M059J (cell line): ENCODE measurements at places on chromosomes 7 and 10. TPM values are rescaled to one million over a fixed set of nuclear protein-coding genes. Genes with fewer than 3 reads are reported as not detected.

The LOXL4 gene
- total RNA-seq = 1.2 and 1.6 TPM in 2 replicates

The CCNJ gene
- 3.8 and 4.1 TPM in 2 replicates for total RNA-seq

The RASA4B gene
- 0.84 TPM in 1 of 2 replicates, not detected in the other for total RNA-seq

The GJD4 gene
- not detected in 2 replicates for total RNA-seq

The MRPL32 gene
- 76.2 and 89.5 TPM in 2 replicates for total RNA-seq

The LIPM gene
- total RNA-seq = not detected in 2 replicates

The LIPK gene
- not detected in 2 replicates for total RNA-seq

The MMP21 gene
- 0.05 TPM in 1 of 2 replicates, not detected in the other for total RNA-seq

The LRRD1 gene
- not detected in 2 replicates for total RNA-seq

DNA sequence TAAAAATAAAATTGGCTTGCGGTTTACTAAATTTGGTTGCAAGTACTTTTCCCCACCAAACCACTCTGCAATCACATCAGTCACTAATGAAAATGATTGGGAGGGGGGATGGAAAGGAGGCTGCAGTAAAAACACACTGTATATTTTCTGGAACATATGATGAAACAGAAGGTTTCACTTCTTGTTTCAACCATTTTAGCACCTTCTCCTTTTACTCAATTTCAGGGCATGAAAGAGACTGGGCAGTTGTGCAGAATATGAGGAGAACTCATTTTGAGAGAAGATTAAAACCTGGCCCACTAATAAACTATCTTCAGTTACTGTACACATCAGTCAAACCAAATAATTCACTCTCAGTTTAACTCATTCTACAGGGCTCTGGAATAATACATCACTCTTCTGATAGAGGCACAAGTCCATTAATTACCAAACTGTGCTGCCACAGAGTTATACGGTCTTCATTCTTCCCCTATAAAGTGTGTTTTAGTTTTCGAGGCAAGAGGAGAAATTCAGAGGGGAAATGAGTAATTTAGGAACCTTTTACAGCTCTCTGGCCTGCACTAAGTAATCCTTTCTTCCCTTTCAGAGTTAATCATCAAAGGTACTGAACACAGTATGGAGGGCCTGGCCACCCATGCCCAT, 25.5 kb downstream of the JAZF1 start:
- no peak for DNase-seq

GRCh38 chr10:8768852-8769251, 714.4 kb downstream of the GATA3 start:
- peak; percentile 12 for DNase-seq

DNA sequence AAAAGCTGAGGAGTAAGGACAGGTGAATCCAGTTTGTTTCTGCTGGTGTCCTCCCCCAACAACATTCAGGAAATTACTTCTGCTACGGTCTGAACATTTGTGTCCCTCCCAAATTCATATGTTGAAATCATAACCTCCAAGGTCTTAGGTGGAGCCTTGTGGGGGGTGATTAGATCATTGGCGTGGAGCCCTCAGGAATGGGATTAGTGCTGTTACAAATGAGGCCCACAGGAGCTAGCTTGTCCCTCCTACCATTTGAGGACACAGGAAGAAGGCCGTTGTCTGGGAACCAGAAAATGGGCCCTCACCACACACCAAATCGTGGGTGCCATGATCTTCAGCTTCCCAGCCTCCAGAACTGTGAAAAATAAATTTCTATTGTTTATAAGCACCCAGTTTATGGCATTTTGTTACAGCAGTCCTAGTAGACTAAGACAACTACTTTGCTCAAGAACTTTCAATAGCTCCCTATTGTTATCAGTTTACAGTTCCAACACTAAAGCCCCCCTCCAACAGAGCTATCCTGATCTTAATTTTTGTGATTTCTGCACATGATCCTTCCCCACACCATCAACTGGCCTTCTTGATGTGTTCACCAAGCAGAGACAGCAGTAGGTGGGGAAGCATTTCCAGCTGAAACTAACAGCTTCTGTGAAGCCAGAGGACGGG, 2.1 kb upstream of the LRMDA start:
- peak; percentile 36 for DNase-seq

DNA sequence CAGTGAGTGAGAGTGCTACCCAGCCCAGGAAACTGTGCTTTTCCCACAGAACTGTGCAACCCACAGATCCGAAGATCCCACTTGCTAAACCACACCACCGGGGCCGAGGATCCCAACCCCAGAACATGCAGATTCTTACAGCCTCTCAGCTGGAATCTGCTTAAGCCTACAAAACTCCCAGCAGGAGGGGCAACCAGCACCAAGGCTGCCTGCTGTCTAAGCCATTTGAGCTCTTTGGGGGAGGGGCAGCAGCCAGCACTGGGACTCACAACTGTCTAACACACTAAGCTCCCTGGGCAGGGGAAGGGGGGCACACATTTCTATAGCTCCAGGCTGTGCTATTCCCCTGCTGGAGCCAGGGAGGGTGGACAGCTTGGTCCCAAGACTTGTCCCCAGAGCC, 529.9 kb downstream of the XPNPEP1 start:
- no peak for DNase-seq

GRCh38 chr10:413662-414071, 275.8 kb downstream of the DIP2C start:
- no peak for DNase-seq

DNA sequence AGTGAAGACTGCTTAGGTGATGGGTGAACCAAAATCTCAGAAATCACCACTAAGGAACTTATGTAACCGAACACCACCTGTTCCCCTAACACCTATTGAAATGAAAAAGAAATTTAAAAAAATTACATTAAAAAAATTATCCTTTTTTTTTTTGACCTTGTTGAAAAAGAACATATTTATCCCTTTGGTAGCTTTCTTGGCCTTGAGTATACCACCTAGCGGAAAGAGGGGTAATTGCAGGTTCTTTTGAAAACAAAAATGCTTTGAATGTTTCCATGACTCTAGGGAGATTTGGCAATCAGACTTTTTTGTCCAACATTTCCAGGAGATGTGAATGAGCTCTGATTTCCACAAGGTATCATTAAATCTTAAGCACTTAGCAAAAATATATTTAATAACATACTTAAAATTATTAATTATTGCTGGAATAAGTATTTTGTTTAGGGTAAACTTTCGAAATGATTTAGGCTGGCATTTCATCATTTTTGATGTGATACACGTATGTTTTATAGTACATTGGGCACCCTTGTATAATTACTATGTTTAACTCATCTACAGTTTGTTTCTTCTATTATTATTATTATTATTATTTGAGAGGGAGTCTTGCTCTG, 47.0 kb upstream of the ELMO1 start:
- peak; percentile 43 for DNase-seq

DNA sequence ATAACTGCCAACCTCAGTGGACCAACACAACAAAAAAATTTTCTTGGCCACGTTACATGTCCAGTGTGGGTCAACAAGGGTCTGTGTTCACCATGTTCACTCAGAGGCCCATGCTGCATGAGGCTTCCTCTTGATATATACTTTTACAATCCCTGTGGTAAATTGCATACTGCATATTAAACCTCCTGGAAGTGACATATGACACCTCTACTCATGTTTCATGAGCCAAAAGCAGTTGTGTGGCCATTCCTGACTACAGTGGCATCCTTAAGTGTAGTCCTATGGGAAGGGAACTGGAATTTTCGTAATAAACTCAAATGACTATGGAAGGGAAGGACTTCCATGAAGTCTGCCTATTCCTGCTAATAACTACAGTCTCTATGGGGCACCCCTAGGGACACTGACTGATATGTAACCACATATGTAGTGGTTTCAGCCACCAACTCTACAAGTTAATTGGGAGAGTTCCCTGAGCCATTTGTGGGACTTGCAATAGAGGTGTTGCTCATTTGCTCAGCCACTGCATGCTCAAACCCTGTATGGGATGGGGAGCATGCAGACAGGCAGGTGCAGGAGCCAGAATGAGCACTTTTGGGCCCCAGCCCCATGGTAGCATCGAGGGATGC, 9.7 kb downstream of the DYNC1I1 start:
- peak; percentile 13 for DNase-seq

DNA sequence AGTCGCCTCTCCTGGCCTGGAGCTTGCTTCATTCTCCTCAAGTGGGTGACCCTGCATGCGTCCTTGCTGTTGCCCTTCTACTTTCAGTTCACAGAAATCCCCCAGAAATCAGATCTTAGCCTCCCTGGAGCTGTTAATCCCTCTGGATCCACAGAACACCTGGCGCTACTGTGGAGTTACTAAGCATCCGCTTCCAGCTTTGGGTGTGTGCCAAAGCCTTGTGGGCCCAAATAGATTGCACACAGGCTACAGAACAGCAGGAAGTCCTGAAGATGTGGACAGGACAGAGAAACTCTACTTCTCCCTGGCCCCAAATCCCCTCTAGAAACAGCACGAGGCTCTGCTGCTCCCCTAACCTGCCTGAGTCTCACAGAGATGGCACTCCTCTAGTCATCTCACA, 36.6 kb upstream of the PDLIM1 start:
- DNase-seq = peak; percentile 69

- DNase-seq = no peak
These were observed 218.7 kb downstream of the GALNT17 start for GRCh38 chr7:71350680-71351079.

DNA sequence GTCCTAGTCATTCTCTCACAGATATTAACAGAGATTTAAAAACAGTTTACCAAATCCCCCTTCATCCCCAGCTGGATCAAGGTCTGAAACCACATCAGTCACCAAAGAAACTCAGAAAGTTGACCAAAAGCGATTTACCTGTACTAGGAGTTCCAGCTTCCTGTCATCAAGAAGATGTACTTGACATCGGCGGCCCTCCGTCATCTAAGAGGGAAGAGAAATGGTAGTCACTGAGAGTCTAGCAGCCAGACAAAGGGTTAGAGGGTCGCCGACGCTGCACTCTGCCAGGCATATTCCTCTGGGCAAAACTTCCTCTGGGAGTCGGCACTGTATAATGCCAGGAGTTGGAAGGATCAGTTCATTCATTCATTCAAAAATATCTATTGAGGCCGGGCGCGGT, 271.9 kb downstream of the PRPF18 start:
- DNase-seq = no peak

- DNase-seq = peak; percentile 82
These were observed 5.4 kb upstream of the YWHAG start for GRCh38 chr7:76364198-76364584.

GRCh38 chr7:1693991-1694524, 24.0 kb downstream of the ELFN1 start:
- peak; percentile 52 for DNase-seq

DNA sequence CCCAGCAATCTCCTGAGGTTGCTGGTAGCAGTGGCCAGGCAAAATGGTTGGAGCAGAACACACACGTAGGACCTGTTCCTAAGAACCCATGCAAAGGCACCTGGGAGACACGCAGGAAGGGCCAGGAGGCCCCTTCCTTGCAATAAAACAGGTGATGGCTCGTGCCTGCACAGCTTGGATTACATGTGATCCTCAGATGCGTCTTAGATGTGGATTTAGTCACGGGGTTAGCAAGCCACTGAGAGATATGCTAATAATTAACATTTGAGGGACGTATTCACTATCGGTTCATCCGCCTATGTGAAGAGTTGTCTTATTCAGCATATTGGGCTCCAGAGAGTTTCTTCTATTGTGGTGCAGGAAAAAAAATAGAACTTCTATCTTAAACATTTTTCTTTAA, 4.6 kb upstream of the RHEB start:
- DNase-seq = no peak

DNA sequence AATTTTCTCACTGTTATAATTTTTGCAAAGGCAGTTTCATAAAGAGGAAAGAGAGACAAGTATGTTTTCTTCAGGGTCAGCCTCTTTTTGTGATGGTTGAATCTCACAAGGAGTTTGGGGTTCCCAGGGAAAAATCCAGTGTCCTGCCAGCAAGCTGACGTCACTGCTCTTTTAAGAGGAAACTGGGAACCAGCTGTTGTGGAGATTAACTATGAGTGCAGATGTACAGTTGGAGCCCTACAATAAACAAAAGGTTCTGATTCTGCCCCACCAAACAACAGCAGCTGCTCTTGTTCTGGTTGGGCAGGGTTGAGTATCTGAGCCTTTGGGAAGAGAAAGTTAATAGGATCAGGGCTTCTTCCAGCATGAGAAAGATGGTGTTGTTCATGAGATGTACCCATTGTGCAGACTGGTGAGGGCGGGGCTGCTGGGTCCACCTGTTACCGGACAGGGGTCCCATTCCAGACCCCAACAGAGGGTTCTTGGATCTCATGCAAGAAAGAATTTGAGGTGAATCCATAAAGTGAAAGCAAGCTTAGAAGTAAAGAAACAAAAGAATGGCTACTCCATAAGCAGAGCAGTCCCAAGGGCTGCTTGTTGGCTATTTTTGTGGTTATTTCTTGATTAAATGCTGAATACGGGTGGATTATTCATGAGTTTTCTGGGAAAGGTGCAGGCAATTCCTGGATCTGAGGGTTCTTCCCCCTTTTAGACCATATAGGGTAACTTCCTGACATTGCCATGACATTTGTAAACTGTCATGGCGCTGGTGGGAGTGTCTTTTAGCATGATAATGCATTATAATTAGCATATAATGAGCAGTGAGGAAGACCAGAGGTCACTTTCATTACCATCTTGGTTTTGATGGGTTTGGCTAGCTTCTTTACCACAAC, 12.5 kb downstream of the PRF1 start:
- DNase-seq = no peak

DNA sequence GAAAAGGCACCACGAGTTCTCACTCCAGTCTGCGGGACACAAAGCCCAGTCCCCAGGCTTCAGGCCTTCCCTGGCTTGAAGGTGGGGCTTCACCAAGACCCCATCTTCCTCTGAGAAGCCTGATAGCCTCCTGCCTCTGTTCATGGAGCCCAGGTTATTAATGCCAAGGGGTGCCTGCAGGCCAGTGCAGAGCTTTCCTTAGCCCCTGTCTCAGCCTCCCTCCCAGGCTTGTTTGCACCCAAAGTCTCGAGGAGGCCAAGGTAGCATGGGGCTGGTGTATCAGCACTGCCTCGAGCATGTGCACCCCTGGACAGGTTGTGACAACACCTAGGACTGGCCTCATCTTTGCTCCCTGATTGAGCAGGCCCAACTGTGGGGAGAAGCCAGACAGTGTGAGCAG, 108.1 kb upstream of the PCDH15 start:
- DNase-seq = no peak

DNA sequence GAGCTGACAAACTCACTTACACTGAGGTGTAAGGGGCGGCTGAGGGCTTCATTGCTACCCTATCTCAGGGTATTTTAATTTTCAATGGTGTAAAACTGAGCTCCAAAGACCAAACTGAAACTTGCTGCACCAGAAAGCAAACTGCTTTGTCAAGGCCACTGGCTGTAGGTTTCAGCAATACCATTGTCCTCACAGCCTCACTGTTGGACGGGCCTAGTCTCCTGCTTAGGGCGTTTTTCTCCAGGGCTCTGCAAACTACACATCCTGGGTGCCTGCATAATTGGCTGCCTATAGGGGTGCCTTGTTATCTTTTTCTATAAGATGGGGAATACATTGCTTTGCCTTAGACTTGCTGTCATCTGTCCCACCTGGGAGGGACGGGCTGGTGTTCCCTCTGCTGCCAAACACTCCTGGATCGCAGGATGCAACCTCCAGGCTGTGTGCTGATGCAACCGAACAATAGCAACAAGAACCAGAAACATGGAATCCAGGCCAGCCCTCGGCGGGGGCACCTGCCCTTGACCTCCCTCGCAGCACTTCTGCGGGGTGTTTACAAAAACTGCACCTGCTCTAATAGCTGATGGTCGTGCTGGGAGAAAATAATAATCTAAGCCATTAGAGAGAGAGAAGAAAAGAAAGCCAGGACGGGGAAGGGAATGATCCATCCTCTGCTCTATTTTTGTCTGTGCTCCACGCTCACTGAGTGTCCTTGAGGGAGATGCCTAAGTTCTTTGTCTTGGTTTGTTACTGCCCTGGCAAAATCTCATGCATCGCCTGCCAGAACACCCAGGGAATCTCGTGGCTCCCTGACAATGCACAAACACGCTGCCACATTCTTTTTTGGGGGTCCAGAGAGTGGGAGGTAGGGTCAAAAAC, 104.5 kb downstream of the GALNT17 start:
- DNase-seq = no peak
